GM23248 (cell line): ENCODE measurements at places on chromosomes 7 and 10. TPM values are rescaled to one million over a fixed set of nuclear protein-coding genes. Genes with fewer than 3 reads are reported as not detected.

GRCh38 chr7:17434841-17435692 is 136.6 kb downstream of the AHR start:
- no peak for DNase-seq

DNA sequence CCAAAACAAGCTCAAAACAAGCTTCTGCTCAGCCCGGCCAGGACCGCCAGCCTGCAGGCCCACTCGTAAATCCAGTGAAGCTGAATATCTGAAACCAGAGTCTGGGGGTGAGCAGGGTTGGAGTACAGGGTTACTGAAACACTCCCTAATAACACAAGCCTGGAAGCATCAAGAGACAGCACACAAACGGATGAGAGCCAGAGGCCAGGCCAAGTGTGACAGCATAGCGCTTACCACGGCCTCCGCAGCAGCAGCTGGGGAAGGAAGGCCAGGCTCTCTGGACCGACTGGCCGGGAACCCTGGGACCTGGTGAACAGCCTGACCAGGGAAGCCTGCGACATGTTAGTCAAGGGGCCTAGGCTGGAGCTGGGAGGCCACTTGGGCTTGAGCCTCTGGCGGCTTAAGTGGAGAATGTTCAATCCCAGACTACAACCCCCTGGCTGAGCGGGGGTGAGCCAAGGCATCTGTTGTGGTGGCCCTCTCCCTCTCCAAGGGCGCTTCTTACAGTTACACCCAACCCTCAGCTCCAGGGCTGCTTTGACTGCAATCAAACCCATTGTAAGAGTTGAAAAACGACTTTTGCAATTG is 21.7 kb upstream of the RNF32 start:
- DNase-seq, result no peak

DNA sequence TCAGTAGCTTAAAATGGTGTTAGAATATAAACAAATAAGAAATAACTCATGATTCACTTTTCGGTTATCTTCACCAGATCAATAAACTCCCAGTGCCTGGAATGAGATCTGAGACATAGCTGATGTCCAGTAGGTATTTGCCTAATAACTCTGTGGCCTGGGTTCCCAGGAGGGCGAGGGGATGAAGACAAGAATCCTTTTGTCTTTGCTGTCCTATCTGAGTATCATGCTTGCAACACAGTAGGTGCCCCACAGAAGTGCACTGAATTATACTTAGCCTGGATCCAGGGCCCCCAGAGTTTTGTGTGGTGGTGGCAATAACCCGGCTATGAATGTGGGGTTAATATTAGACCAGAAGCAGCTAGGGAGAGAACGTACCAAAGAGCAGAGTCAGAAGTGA is 350.1 kb upstream of the AOAH start:
- no peak for DNase-seq

GRCh38 chr7:22654831-22655230 is 72.2 kb upstream of the IL6 start:
- peak; percentile 34 for DNase-seq

GRCh38 chr10:48414778-48415177 is 108.3 kb downstream of the MAPK8 start:
- peak; percentile 65 for DNase-seq

DNA sequence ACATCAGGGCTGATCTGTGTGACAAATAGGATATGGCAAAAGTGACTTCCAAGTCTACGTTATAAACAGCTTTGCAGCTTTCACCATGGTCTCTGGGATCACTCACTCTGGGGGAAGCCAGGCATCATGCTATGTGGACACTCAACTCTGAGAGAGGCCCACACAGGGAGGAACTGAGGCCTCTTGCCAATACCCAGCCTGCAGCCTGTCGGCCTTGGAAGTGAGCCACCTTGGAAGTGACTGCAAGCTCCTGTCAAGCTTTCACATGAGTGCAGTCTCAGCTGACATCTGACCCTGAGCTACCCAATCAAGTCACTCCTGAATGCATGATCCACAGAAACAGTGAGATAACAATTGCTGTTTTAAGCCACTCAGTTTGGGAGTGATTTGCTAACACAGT is 56.5 kb downstream of the MMRN2 start:
- DNase-seq, result peak; percentile 61

DNA sequence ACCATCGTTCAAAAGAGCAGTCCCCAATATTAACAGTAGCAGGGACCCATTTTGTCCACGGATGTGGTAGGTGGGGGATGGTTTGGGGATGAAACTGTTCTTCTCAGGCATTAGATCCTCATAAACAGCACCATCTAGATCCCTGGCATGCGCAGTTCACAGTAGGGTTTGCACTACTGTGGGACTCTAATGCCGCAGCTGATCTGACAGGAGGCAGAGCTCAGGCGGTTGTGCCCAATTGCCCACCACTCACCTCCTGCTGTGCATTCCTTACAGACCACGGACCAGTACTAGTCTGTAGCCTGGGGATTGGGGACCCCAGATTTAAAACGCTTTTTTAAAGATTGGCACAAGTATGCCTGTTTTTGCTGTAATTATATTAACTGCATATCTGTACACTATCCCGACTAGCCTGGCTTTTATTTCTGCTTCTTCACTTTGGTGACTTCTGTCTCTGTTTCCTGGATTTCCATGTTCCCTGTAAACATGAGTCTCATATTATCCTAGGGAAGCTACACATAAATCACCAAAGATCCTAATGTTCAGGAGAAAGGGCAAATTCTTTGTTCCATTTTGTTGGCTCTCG is 163.3 kb upstream of the AKR1E2 start:
- peak; percentile 76 for DNase-seq

- no peak for DNase-seq
Measured at GRCh38 chr7:50305583-50306493, 1.3 kb downstream of the IKZF1 start.

DNA sequence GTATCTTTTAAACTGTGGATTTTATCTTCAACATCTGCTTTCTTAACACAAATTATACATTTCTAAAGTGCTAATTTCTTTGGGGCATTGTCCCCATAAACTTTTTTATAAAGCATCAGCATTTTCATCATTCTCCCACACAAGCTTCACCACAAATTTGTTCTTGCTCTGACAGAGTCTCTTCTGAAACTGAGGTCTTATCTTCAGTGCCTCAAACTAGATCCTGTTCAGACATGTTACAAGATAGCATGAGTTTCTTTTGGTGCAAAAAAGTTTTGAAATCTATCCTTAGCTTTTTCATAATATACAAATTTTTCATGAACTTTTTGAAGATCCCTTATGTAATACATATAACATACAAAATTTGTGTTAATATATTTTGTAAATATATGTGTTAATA is 346.6 kb downstream of the IPMK start:
- no peak for DNase-seq

DNA sequence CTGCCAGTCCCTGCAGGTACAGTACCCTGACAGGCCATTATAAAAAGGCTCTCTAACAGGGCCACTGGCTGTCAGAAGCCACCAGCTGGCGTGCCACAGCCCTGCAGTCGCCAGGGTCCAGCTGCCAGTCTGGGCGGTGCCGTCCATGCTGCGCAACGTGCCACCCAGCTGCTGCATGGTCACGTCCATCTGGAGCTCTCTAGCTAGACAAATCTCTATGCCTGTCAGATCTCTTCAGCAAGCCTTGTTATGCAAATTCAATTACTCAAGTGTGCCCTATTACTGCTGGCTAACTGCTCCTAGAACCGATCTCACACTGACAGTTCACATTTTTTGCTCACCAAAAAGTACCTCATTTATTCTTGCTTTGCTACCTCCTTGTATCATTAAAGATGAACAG is 75.9 kb downstream of the HIBADH start:
- DNase-seq, result no peak

DNA sequence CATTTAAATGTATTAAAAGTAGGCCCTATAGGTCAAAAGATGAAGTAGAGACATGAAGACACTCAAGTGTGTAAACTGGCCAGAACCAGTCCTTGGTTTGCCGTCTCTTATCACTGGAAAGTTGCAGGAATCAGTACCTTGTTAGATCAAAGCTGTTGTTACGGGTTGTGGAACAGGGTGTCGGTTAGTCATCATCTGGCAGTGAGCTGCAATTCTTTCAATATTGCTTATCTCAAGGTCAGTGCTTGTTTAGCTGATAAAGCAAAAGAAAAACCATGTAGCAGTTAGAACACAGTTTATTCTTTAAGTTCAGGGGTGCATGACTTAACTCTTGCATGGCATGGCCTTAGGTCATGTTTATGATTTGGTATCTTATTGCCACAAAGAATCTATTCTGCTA is 10.0 kb upstream of the SLC13A1 start:
- DNase-seq, result no peak

DNA sequence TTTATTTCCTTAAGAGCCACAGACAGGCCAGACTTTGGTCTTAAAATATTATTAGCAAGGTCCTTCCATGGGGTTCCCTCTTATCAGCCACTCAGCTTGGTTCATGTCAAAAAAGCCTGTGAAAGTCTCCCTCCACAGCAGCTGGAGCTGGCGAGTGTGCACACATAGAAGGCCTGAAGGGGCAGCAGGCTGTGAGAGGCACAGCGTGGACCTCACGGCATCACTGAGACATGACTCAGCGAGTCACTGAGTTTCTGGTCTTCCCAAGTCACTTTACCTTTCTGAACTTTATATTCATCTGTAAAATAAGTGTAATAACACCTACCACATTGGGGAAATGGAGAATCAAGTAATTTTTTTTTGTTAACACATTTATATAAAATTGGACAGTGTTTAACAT is 8.7 kb downstream of the TAF3 start:
- peak; percentile 34 for DNase-seq

GRCh38 chr10:87696922-87697745 is 37.5 kb downstream of the PAPSS2 start:
- no peak for DNase-seq

DNA sequence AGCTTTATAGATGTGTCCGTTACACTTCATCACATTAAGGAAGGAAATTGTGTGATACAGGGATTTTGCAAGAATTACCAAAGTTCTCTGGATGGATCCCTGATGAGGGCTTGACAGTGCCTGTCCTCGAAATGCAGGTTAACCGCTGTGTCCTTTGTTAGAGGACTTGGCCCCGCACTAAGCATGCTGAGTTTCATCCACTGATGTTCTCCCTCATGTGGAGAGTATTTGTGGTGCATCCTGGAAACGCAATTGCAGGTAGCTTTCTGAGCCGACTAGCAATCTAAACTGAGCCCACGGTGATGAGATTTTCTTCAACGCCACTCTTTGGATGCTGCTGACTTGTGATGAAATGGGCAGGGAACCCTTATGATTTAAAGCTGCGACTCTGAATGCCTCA is 71.9 kb upstream of the STK17A start:
- DNase-seq, result no peak

The CAMK2B gene
- total RNA-seq, result 2.5 and 9.1 TPM in 2 replicates

The FBXO24 gene
- total RNA-seq, result 0.43 and 0.89 TPM in 2 replicates

The VAX1 gene
- total RNA-seq, result not detected in 2 replicates

The ZNF32 gene
- total RNA-seq, result 24.6 and 32.1 TPM in 2 replicates

The SNX10 gene
- total RNA-seq, result 1.4 and 1.5 TPM in 2 replicates

The PRSS2 gene
- total RNA-seq, result not detected in 2 replicates

The RBM20 gene
- total RNA-seq, result 0.13 TPM in 1 of 2 replicates, not detected in the other
